Fibroblast of the conjunctiva (primary cell): ENCODE measurements at places on chromosomes 6 and 20.
A peak's percentile ranks its signal among the peaks of the same experiment; 100 is the strongest.

GRCh38 chr20:14583413-14583812 is 246.0 kb upstream of the FLRT3 start:
- DNase-seq: no peak

DNA sequence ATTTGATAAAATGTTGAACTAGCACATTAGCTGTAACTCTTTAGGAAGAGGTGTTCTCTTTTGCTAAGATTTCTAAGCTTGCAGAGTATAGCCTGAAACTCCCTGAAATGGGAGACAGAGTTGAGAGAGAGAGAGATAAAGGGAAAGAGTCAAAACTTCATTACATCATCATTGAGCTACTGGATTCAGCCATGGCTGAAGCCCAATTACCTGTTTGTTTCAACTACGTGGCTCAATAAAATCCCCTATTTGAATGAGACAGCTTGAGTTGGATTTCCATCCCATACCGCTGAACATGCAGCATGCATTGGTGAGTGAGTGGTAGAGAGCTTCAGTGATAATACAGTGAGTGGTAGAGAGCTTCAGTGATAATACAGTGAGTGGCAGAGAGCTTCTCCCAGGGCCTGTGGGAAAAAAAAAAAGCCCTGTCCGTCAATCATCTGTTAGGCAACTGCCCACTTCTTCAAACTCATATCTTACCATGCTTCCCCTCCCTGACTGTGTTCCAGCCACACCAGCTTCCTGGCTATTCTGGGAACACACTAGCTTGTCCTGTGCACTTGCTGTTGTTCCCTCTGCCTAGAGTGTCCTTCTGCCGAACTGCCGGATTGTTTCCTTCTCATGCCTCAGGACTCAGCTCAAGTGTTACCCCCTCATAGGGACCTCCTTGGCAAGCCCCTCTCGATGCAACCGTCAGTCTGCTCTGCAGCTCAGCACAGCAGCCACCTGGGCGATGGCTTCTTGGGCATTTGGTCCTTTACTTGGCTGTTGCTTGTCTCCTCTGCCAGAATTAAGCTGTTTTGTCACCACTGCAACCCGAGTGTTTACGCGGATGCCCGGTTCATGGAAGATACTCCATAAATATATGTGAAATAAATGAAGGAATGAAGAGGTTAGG is 91.3 kb upstream of the EYA2 start:
- no peak for DNase-seq

- no peak for DNase-seq
Measured at GRCh38 chr6:37919417-37920157, 100.1 kb downstream of the ZFAND3 start.

DNA sequence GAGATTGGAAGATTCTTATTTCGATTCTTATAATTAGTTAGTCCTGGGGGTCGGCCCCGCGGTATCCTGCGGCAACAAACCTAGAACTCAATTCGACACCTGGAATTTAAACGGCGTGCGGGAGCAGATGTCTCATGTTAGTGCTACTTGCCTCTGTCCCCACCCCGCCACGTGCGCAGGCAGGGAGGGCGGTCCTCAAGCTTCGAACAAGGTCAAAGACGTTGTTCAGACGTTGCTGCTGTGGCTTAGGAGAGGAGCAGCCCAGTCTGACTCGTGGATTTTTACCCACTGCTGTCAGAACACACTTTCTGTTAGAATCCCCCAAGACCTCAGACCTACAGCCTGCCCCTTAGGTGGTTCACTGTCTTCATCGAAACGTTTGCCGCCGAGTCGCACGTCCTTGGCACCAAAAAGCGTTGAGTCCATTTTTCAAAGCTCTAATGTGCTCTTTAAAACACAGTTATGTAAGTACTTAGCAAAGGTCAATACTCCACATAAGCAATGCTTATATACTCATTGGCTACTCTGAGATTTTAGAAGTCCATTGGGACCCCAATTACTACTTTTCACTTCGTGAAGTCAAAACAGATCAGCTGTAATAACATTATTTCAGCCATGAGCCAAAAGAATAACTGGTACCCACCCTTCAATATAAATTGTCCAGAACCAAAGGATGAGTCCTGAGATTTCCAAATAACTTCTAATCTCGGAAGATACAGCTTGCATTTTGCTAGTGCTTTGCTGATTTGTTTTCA is 2.7 kb upstream of the C6orf62 start:
- no peak for DNase-seq

- DNase-seq: peak; percentile 56
Measured at GRCh38 chr6:3876101-3876500, 26.9 kb downstream of the FAM50B start.
